GM23248 (cell line): ENCODE measurements at places on chromosomes 5 and 9. TPM values are rescaled to one million over a fixed set of nuclear protein-coding genes. Genes with fewer than 3 reads are reported as not detected.

- no peaks in the 10 kb centered on the region for H3K36me3 ChIP-seq
- no peak for DNase-seq
- H3K27me3 ChIP-seq = no peaks in the 10 kb centered on the region
- no peaks in the 10 kb centered on the region for H3K4me1 ChIP-seq
Measured at GRCh38 chr5:83662558-83662957, 58.1 kb downstream of the HAPLN1 start.

- no peak overlapping the region for H3K4me3 ChIP-seq
- H3K4me1 ChIP-seq = no peaks in the 10 kb centered on the region
- peaks cover 15% of the 10 kb centered on the region for H3K27me3 ChIP-seq
- no peaks in the 10 kb centered on the region for H3K36me3 ChIP-seq
- DNase-seq = no peak
- H3K27ac ChIP-seq = no peak overlapping the region
Measured at GRCh38 chr5:72035831-72036230, 71.4 kb upstream of the MAP1B start.

GRCh38 chr5:125331987-125332598 is 585.7 kb upstream of the ZNF608 start:
- H3K36me3 ChIP-seq = no peaks in the 10 kb centered on the region
- no peak for DNase-seq
- no peak overlapping the region for H3K27ac ChIP-seq
- H3K4me3 ChIP-seq = no peak overlapping the region
- no peaks in the 10 kb centered on the region; the same call in 1 of the 2 replicates for H3K4me1 ChIP-seq

The SPATA31A3 gene
- not detected in 2 replicates for polyA plus RNA-seq

The SV2C gene
- 0.03 TPM in 1 of 2 replicates, not detected in the other for polyA plus RNA-seq

The IL3 gene
- polyA plus RNA-seq = not detected in 2 replicates
